Inflammatory macrophage treated with lipopolysaccharide for 1 hour (primary cell): ENCODE measurements at places on chromosomes 7 and 10.
A peak's percentile ranks its signal among the peaks of the same experiment; 100 is the strongest.

DNA sequence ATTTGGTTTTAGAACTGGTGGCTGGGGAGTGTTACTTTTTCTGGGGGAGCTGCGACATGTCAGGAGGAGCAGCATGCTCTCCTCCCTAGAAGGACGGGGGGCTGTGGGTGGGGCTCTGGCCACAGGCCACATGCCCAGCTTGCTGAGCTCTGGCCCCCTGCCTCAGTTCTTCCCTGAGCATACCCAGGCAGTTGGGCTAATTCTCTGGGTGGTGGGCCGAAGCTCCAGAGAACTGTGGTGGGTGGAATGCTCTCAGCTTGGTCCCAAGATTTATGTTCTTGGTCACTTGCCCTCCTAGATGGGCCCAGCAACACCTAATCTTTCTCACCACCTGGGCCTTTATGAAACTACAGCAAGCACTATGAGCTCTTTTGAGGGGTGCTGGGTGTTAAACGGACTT, 5.1 kb upstream of the ZNF775 start:
- DNase-seq: no peak

DNA sequence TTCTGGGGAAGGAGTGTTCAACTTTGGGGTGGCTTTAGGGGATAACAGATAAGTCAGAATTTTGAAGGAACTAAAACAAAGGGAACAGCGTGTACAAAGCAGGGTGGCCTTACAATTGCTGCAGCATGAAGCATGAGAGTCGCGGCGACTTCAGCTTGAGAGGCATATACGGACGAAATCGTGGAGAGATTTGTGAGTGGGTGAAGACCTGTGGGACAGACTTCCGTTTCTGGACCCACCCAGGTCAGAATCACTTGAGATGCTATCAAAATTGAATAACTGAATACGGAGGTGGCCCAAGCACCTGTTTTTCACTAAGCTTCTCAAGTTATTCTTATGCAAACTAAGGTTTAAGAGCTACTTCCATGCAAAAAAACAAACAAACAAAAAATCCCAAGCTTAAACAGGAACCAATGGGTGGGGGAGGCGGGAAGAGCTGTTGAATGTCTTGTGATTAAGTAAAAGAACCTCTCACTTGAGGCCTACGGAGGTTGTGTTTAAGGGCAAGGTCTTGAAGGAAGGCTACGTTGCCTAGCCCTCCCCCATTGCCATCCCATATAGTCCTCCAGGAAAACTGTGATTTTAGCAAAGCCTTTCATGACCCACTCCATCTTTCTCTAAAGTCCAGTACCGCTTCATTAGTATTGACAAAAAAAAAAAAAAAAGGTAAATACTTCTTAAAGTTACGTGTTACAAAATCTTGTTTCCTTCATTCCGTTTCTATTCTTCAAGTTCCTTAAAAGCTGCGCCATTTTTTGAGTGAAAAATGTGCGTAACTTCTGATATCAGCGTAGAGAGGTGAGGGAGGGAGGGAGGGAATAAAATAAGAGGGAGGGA, 1.3 kb upstream of the TRIM24 start:
- DNase-seq: peak; percentile 26

DNA sequence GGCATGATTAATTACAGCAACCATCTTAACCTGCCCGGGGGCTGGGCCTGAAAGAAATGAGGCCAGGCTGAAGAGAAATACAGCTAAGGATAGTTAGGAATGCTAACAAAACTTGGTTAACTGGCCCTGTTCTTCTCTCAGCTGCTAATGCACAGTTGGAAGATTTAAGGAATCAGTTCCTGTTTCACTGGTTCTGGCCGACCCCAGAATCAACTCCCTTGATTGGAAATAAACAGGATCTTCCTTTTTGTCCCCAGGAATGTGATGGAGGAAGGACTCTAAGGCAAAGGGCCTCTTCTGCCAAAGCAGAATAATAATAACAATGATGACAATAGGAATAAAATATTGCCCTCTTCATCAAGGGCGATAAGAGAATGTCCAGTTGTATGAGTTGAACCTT, 3.5 kb upstream of the LRMDA start:
- no peak for DNase-seq

DNA sequence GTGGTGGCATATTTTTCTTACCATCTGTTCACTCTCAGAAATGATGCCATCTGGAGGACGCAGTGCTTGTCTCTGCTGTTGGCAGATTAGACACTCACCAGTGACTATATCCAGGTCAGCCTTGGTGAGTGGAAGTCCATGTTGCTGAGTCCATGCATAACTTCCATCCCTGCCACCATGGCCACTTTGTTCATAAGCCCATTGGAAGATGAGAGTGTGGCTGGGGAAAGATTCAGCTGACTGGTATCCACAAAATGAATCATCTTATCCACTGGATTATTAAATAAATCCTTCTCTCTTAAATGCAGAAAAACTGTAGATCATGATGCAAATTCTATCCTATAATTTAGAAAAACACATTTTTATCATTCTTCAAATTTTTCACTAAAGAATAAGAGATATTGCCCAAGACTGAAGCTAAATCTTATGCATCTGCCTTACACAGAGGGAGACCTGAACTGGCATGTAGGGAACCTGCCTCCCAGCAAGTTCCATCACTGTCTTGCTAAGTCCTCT, 726.9 kb downstream of the TNS3 start:
- DNase-seq: no peak

DNA sequence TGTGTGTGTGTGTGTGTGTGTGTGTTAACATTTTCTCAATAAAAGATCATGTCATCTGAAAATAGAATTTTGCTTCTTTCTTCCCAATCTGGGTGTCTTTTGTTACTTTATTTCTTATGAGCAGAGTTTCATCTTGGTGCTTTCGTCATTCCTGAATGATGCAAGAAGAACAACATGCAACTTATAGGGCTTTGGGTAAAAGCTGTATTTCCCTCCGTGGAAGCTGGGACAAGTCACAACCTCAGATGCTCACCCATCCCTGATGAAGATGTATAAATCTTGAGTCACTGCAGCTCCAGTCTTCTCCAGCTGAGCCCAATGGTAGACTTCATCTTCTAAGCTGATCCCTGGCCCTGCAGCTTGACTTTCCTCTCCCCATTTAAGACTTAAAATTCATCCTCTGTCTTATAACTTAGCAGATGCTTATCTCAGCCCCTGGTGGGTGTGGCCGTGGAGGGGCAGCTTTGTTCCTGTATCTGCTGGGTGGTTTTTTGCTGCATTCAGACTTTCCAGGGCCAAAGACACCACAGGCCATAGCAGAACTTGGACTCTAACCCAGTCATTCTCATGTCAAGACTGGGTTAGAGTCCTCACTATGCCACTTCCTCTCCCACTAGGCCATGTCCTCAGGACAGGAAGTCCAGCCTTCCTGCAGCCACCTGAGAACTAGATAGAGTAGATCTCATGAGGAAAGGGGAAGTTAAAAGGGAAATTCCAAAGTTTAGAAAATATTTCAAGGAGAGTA, 356.4 kb downstream of the TNS3 start:
- peak; percentile 79 for DNase-seq

- DNase-seq: no peak
Observed at GRCh38 chr7:22296916-22297315, 60.0 kb downstream of the RAPGEF5 start.

- peak; percentile 87 for DNase-seq
Observed at GRCh38 chr7:88306590-88307048, at the start of gene STEAP4. Gene STEAP4 (minus strand): TSS chr7:88306894. CDS start chr7:88284269, 22,625 bp downstream.

- DNase-seq: no peak
Observed at GRCh38 chr10:86533328-86533727, 11.7 kb upstream of the WAPL start.

DNA sequence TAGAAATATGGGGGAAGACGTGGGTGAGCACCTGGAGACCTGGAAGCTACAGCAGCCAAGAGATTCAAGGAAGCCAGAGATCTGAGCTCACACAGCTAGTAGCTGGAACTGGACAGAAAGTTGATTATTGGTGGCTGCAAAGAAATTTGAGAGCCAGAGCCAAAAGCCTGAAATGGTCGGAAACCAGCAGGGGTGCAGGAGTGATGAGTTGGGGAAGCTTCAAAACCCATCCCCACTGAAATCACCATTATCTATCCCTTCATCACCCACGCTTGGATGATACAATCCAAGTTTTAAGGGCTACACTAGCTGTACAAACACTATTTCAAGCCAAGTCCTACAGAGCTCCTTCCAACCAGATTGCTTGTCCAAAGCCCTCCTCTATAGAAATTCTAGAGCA, 296.1 kb upstream of the NEBL start:
- DNase-seq: no peak

DNA sequence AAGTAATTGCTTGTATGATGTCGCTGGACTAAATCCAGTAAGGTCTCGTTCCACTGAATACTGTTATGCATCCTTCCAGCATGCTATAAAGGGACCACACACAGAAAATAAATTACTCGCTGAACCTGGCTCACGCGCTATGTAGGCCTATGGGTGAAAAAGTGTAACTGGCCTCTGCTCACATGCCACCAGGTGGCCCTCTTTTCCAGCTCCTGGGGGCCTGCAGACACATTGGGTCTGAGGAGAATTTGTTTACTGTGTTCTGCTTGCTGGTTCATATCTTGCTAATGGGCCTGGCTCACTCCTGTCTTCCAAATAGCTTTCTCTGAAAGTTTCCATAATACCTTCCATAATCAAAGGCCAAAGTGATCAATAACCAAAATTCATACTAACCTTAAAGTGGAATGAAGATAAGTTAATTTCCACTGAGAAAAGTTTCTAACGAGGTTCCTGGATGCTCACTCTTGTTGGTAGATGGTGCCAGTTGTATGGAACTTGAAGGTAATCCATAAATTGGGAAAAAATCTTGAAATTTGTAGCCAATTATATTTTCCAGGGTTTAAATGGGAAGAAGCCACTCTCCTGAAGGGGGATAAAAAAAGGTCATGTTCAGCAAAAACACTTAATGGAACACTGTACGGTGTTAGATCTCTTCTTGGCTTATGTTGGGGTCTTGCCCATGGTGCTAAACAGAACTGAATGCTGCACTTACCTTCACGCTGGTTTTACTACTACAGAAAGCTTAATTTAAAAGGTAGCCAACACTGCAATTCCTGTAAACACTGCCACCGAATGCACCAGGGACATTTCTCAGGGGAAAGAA, 27.0 kb upstream of the ZPBP start:
- no peak for DNase-seq

GRCh38 chr7:30475580-30475979, 3.0 kb downstream of the NOD1 start:
- DNase-seq: no peak

- DNase-seq: no peak
Observed at GRCh38 chr7:12434012-12434642, 30.5 kb upstream of the VWDE start.

GRCh38 chr7:47512481-47513176, 69.3 kb downstream of the TNS3 start:
- no peak for DNase-seq

DNA sequence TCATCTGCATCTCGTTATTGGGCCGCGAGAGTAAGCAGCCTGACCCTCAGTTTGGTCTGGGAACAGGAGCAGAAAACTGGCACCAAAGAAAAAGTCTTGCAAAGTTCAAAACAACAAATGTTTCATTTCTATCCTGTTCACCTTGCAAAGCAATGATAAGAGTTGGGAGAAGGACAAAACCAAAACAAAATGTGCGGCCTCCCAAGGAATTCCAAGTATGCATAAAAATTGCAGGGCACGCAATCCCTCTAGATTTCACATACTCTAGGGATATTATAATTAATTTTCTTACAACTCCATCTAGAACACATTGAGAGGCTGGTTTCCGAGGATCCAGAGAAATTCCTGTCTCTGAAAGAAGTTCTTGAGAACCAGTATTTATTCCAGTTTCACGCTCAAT, 20.1 kb downstream of the CHUK start:
- DNase-seq: no peak

DNA sequence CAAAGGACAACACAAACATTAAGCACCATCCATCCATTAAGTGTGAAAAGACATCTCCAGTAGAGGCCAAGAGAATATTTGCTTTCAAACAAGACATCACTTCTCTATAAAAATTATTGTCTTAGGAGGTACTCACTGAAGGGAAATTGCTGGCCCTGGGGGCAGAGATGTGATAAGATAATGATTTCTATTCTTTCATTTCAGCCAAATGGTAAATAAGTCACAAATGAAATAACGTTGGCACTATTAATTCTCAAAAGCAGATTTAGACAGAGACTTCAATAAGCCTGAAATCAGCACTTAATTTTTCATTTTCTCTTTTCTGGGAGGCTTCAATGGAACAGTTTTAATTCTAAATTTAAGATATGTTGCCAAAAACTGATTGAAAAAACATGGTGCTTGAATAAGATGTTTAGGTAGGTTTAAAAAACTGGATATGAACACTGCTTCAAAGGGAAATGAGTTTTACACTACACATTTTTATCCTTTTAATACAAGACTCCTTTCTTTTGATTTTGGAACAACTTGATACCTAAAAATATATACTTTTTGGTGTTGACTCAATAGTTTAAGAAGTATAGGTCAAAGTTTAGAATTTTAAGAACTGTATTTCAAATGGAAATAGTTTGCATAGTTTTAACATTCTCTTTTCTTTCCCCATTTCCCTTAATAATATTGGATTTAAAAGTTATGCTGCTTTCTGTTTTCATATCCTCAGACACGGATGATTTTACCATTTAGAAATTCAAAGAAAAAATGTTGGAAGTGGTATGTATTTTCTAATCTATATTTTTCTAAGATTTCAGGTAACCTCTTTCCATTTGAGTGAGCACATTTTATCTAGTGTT, 204.0 kb downstream of the AHR start:
- no peak for DNase-seq

- DNase-seq: no peak
Observed at GRCh38 chr10:116826803-116827202, 22.5 kb upstream of the ENO4 start.

DNA sequence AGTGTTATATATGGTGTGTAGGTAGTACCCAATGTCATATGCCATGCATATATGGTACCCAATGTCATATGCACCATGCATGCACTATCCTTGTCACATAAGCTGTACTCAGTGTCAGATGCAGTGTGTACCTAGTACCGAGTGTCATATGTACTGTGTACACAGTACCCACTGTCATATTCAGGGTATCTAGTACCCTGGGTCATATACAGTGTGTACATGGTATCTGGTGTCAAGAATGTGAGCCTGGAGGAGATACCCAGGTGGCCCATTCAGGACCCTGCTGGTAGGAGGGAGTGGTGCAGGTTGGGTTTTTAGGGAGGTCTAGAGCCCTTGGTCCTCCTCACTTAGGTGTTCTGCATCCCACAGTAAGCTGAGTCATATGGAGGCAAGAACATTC, 1.8 kb downstream of the ZMYND11 start:
- DNase-seq: peak; percentile 21

- no peak for DNase-seq
Observed at GRCh38 chr10:29668628-29669027, 33.9 kb upstream of the SVIL start.

- DNase-seq: peak; percentile 24
Observed at GRCh38 chr7:18610331-18610948, 114.9 kb downstream of the HDAC9 start.

DNA sequence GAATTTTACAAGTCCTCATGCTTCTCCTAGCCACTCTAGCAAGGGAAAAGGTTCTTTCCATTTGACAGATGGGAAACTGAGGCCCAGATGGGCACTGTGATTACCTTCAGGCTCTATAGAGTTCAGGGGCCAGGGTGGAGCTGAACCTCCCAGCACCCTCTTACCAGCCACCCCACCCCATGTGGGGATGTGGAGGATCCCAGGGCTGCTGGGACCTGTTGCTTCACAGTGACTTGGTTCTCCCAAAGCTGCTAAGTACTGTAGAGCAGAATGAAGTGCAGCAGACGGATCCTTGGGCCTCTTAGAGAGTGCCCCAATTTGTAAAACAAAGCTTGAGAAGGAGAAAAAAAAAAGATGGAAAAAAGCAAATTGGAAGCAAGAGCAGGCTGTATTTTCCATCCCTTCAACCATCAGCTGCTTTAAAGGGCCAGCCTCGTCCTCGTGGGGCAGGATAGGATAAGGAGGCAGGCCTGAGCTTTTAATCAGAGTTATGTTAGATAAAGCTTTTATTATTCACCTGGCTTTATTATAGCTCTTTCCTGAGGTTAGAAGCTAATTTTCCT, 147.0 kb downstream of the CDH23 start:
- DNase-seq: no peak
